ENCODE measurements at places on chromosomes 16 and 17.

DNA sequence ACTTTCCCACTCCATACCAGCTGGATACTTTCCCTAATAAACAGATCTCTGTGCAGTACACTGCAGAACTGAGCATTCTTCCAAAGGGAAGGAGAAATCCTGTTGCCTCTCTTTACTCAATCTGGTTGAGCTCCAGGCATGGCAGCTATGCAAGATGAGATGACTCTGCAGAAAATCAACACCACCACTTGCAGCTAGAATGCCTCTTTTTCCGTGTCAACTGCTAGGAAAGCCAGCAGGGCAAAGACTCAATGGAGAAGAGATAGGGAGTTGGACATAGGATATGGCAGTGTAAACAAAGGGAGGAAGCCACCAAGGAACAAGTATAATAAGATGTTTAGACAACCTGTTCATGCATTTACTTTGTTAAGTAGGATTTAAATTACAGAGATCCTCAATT is 40.4 kb upstream of the CORO6 start:
- no peak for DNase-seq

- DNase-seq = no peak
Measured at GRCh38 chr17:51189628-51190027, 23.4 kb downstream of the NME2 start.

DNA sequence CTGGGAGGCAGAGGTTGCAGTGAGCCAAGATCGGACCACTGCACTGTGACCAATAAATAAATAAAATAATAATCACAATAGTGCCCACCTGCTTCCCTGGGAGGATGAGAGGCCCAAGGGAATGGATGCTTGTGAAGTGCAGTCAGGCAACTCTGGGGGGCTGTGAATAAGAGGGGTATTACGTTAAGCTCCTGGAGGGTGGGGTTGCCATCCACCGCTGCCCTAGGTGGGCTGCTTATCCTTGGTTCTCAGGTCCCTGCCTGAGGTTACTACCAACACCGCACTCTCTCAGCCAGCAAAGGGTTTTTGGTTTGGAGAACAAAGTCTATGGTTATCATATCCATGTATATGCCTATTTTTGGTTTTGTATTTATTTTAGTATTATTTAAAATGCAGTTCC is 48.6 kb upstream of the CBFA2T3 start:
- no peak for DNase-seq

GRCh38 chr17:56710986-56711385 is 117.5 kb downstream of the NOG start:
- no peak for DNase-seq

- no peak for DNase-seq
Measured at GRCh38 chr16:57422026-57422944, 17.7 kb downstream of the CCL17 start.

GRCh38 chr17:33292201-33292980 is 704 bp downstream of the ASIC2 start:
- no peak for DNase-seq

DNA sequence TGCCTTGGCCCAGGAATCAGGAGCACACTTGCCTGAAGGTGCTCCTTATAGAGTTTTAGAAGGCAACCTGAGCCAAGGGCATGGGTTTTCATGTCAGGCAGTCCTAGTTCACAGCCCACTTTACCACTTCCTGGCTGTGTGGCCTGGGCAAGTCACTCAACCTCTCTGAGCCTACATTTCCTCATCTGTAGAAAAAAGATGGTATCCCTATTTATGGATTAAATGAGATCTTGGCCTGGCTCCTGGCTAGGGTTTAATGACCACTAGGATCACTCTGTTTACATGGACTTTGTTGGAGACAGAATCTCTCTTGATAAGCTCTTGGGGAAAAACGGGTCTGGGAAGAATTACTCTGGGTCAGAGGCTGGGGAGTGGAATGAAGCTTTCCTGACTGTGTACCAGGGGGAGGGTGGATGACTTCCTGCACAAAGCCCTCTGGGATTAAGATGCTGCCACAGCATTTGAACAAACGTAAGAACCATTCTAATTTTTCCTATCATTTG is 2.3 kb downstream of the MT2A start:
- DNase-seq = no peak

DNA sequence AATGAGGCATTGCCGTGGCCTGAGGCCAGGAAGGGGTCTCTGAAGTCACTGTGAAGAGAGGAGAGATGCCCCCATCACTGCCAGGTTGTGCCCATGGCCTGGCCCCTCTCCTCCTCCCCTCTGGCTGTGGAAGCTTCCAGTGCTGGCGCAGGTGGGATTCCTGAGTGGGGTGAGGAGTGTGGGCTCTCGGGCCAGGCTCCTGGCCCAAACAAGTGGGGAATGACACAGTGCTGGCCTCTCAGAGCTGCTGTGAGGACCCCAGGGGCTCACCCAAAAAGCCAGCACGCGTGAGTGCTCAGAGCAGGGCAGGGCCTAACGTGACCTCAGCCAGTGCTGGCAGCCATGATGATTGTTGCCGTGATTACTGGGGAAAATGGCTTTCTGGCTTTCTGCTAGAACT is 53.5 kb upstream of the MTSS2 start:
- no peak for DNase-seq

DNA sequence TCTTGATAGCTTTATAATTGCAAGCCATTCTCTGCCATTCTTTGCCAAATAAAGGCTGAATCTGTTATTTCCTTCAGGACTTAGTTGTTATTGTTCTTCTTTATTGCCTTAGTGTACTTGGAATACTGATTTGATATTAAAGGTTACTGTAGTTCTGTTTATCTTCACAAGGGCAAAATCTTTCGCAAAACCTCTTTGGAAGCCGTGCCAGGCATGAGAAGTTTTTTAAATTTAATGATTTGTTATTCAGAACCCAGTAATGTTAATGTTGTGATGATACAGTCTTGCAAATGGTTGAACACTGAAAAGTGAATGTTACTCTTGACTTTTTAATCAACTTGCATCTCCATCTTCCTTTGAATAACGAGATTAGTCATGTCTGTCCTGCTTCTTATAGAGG is 1225.2 kb upstream of the GOT2 start:
- no peak for DNase-seq

GRCh38 chr17:38338053-38338452 is 5.7 kb downstream of the GPR179 start:
- no peak for DNase-seq

DNA sequence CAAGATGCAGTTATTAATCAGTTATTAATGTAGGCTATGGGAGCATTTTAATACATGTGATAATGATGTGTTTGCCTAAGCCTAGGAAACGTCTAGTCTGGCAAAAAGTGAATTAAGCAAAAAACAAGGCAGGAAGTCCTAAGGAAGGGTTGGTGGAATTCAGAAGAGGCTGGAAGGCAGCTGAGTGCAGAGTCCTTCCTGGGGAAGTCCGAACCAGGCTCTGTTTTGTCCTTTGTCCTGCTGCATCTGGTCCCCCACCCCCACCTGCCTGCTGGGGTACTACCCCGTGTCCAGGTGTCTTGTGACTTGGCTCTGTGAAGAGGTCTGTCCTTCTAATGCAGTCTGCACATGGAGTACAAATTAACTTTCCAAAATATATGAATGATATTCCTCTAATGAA is 1.5 kb upstream of the MYH10 start:
- no peak for DNase-seq

DNA sequence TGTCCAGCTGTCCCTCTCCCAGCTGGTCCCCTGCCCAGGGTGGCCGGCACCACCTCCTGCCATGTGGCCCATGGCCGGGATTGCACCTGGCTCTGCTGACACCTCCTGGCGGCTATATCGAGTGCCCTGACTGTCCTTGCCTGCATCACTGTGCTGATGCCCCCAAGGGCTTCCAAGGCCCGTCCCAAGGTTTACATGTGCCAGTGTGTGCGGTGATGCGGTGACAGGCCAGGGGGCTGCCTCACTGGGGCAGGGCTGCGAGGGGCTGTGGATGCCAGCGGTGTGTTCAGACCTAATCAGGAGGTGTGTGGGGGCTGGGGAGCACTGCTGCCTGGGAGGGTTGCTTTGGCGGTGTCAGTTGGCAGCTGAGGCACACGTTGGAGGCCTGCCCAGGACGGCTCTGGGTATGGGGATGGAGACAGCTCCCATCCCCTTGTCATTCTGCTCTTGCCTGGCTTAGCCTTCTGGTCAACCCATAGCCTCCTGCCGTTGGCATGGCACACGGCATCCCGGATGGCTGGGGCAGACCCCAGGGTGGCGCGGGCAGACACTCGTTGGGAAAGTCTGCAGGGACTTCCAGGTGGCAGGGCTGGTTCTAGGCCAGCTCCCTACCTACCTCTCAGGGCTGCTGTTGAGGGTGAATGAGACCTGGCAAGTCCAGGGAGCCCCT is 5.5 kb downstream of the MAP2K3 start:
- no peak for DNase-seq

DNA sequence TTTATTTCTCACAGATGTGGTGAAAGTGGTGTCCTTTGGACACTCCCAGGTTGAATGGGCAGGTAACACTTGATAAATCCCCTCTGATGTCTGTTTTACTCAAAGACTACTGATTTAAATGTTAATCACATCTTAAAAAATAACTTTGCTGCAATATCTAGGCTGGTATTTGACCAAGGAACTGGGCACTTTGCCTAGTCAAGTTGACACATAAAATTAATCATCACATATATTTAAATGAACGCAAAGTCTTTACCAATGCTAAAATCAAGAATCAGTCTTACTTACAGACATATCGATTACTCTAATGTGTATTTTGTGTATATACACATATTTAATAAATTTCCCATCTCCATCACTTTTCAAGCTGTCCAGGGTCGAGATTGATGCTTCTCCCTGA is 7.0 kb downstream of the MT2A start:
- DNase-seq = no peak

- DNase-seq = no peak
Measured at GRCh38 chr17:76784926-76785325, 47.0 kb downstream of the MFSD11 start.

DNA sequence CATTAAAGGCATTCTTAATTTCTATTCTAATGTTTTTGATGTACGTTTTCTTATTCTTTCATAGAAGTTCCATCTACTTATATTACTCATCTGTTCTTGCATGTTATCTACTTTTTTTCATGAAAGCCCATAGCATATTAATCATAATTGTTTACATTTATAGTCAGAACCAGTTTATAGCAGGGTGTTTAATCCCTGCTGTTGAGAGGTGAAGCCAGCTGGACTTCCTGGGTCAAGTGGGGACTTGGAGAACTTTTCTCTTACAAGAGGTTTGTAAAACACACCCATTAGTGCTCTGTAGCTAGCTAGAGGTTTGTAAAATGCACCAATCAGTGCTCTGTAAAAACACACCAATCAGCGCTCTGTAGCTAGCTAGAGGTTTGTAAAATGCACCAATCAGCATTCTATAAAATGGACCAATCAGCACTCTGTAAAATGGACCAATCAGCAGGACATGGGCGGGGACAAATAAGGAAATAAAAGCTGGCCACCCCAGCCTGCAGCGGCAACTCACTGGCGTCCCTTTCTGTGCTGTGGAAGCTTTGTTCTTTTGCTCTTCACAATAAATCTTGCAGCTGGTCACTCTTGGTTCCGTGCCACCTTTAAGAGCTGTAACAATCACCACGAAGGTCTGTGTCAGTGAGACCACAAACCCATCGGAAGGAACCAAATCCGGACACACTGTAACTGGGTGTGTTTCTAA is 120.6 kb downstream of the TANC2 start:
- no peak for DNase-seq

GRCh38 chr16:79154086-79154485 is 446.5 kb downstream of the MAF start:
- no peak for DNase-seq

GRCh38 chr16:31412750-31413149 is 15.4 kb downstream of the COX6A2 start:
- no peak for DNase-seq

GRCh38 chr16:69691980-69692911 is 34.1 kb downstream of the NQO1 start:
- no peak for DNase-seq

DNA sequence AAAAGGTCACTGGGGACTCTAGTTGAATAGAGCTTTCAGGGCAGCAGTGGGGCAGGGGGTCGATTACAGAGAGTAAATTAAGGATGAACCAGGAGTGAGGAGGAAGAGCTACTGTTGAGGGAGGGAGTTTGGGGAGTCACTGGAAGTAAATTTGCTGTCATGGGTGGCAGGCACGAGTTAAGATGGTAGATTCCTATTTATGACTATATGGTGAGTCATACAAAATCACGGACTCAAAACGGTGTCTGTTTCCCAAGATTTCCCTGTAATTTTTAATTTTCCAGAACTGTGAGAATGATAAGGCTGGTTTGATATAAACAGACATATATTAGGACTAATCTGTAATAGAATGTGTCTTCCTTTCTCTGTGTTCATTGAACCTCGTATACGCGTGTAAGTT is 287.6 kb upstream of the GOT2 start:
- DNase-seq = no peak

GRCh38 chr17:34579017-34579946 is at the start of gene TMEM132E:
TSS of gene TMEM132E (plus strand) at chr17:34579582. CDS start at chr17:34581077, 1,495 bp downstream.
- no peak for DNase-seq

DNA sequence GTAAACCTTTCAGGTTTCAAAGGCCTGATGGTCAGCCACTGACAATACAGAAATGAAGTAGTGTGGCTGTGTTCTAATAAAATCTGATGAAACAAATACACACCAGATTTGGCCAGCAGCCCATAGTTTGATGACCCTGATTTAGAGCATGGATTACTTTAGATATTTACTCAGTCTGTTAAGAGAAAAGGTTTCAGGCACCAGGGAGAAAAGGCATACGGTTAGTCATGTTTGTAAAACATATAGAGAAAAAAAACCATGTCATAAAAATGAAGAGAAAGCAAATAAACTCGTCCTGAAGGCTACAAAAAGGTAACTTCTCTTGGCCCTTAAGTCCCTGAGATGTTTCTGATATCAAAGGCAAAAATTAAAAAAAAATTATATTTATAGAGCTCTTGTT is 112.1 kb downstream of the ADAMTS18 start:
- no peak for DNase-seq

- DNase-seq = no peak
Measured at GRCh38 chr17:37510056-37510455, 20.4 kb downstream of the DUSP14 start.

GRCh38 chr16:89322321-89323119 is 105.0 kb downstream of the ZNF778 start:
- no peak for DNase-seq

DNA sequence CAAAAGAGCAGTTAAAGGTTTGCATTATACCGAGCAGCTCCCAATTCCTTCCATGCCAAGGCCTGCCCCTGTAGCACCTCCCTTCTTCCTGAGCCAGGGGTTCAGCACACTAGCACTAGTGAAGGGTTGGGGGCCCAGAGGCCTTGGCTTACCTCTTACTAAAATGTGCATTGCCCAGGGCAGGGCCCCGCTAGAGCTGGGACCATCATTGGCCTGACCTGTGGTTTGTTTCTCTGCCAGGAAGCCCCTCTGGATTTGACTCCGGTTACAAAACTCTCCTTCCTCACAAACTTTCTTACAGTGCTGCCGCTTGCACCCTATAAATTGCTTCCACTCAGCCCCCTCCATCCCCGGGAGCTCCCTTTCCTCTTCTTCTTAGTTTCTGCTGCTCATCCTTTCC is 33.8 kb downstream of the MPRIP start:
- no peak for DNase-seq

DNA sequence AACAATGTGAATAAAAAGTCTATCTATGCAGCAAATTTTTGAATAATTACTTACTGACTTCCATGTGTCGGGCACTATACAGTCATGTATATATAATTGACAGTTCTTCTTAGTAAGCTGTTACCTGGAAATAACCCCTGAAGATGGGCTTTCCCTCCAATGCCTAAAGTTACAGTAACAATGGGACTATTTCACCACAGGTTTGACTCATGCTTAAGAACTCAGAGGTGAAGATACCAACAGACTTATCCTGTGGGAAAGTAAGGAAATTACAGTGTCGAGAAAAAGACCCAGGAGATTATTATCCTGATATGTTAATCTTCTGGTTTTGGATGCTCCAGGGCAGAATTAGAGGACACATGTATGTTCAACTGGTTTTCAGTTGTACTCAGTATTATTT is 601.5 kb upstream of the SOX9 start:
- DNase-seq = no peak

Data from stimulated activated CD4-positive, alpha-beta T cell treated with anti-CD3 and anti-CD28 coated beads, Interleukin-12 subunit alpha, Interleukin-12 subunit beta, amount 100 ng/mL, for 24 hours (primary cell).